ENCODE measurements at places on chromosomes 16 and 17. TPM values are rescaled to one million over a fixed set of nuclear protein-coding genes. Genes with fewer than 3 reads are reported as not detected.
A peak's percentile ranks its signal among the peaks of the same experiment; 100 is the strongest.

The CCL8 gene
- polyA plus RNA-seq: not detected

DNA sequence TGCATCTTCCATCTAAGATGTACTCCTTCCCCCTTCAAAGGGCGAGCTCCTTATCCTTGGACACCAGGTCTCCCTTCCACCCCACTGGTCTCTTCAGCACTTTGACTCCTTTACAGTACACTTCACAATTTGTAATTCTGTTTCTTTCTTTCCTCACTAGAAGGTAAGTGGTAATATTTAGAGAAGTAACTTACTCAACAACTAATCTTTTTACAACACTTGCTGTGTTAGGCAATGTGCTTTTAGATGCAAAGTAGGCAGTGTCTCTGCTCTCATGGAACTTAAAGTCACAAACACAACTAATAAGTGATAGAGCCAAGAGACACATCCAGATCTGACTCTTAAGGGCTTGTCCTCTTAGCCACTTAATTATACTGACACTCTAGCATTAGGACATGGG, 6.4 kb downstream of the SIAH1 start:
- no peak for DNase-seq

The KRTAP9-4 gene
- not detected for polyA plus RNA-seq

GRCh38 chr17:77006971-77007649, 133.7 kb upstream of the SEC14L1 start:
- no peak for DNase-seq

DNA sequence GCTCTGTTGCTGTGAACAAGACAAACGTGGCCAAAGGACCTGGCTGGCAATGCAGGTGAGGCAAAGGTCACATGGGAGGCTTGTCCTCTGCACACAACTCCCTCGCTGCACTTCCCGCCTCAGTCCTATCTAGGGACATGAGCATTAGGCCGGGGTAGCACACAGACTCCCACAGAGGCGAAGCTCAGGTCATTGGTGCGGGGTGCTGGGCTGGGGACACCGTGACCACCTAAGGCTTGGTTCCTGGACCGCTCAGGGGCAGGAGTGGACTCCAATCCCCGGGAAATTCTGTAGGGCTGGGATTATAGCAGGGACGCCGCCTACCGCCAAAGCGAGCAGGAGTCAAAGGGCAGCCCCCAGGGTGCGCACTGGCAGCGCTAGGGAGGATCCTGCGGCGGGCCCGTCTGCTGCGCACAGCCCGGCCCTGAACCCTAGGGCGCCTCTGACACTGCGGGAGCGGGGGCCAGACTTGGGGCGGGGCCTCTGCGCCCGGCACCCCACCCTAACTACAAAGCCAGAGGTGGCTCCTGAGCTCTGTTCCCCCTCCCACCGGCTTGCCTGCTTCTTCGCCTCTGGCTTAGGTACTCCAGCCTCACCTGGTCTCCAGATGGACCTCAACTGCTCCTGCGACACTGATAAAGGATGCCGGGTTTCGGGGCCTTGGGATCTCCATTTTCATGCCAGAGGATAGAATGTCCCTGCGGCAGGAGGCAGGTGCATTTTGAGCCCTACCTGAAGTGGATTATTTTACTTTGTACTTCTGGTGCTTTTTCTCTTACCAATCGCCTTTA, 3.9 kb upstream of the MT1B start:
- DNase-seq: peak; percentile 28

The SSTR5 gene
- polyA plus RNA-seq: not detected

The RAI1 gene
- polyA plus RNA-seq: 18.7 TPM

DNA sequence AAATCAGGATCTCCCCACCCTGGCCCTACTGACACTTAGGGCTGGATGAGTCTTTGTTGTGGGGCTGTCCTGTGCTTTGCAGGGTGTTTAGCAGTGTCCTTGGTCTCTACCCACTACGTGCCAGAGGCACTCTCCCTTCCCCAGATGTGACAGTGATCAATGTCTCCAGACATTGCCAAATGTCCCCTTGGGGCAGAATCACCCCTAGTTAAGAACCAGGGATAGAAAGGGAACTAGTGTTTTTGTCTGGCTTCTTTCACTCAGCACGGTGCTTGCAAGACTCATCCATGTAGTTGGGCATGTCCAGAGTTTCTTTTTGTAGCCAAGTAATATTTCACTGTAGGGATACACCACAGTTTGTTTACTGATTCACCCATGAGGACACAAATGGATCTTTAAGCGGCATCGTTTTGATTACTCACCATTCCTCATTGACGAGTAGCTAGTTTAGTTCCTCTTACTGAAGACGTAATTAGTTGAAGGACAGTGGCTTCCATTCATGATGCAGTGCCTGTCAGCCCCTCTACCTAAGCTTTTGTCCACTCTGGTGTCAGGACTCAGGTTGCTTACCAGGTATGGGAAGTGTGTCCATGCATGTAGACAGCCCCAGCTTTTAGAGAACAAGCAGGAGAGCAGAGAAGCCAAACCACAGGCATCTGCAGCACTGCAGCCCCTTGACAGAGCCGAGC, 26.0 kb upstream of the ITGB4 start:
- no peak for DNase-seq

DNA sequence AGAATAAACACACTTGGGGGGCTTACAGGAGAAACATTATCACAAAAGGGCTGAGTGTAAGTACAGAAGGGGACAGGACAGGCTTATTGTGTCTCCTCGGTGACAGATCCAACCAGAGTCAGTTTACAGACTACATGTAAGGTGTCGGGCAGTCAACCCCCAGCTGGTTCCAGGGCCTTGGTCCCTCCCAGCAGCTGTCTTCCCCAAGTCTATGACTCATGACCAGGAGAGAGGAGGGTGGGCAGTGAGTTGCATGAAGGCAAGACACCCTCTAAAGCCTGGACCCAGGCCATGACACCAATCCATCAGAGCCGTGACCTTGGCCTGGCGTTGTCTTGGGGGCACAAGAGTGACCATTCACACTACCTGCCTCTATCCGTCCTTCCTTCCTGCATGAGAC, 276.2 kb upstream of the CCL2 start:
- DNase-seq: no peak

DNA sequence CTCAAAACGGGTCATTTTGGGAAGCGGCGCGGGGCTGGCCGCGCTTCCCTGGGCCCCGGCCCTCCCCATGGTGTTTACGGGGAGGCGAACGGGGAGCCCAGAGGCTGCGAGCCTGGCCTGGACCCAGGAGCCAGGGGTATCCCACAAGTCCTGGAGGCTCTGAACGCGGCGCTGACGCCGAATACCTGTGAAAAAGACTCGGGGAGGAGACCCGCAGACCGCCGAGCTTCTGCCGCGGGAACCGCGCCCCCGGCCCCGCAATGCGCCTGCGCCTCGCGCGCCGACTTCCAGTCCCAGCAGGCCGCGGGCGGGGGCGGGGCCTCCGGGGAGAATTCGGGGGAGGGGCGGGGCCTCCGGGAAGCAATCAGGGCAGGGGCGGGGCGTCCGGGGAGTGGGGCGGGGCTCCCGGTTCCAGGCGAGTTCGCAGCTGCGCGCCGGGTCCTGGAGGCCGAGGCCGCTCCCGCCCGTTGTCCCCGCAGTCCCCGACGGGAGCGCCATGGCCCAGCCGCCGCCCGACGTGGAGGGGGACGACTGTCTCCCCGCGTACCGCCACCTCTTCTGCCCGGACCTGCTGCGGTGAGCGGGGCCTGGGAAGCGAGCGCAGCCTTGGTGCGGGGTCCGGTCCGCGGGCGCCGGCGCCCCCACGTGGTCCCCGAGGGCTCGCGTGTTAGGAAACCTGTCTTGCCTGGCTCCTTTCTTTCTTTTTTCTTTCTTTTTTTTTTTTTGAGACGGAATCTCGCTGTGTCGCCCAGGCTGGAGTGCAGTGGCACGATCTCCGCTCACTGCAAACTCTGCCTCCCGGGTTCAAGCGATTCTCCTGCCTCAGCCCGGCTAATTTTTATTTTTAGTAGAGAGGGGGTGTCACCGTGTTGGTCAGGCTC, at the start of gene DECR2:
Gene DECR2, plus strand, starts transcription at position 418 of the 881 bp plus-strand sequence. Its CDS starts 79 bp downstream, at position 497.
- peak; percentile 98 for DNase-seq

The KRT39 gene
- polyA plus RNA-seq: not detected

The NHLRC4 gene
- 1.7 TPM for polyA plus RNA-seq

DNA sequence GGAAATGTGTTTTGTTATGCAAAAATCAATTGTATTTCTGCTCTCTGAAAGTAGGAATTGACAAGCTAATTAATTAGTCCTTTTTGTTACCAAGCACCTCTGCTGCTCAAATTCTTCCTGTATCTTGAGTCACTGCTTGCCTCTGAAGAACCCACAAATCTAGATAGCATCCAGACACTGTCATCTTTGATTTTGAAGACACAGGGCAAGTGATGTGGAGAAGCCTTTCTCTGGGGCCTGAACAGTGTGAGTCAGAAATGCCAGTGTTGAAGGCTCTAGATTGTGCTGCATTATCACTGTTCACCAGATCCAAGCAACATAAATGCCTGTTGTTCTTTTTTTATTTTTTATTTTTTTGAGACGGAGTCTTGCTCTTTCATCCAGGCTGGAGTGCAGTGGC, 10.9 kb upstream of the ST6GALNAC1 start:
- no peak for DNase-seq

DNA sequence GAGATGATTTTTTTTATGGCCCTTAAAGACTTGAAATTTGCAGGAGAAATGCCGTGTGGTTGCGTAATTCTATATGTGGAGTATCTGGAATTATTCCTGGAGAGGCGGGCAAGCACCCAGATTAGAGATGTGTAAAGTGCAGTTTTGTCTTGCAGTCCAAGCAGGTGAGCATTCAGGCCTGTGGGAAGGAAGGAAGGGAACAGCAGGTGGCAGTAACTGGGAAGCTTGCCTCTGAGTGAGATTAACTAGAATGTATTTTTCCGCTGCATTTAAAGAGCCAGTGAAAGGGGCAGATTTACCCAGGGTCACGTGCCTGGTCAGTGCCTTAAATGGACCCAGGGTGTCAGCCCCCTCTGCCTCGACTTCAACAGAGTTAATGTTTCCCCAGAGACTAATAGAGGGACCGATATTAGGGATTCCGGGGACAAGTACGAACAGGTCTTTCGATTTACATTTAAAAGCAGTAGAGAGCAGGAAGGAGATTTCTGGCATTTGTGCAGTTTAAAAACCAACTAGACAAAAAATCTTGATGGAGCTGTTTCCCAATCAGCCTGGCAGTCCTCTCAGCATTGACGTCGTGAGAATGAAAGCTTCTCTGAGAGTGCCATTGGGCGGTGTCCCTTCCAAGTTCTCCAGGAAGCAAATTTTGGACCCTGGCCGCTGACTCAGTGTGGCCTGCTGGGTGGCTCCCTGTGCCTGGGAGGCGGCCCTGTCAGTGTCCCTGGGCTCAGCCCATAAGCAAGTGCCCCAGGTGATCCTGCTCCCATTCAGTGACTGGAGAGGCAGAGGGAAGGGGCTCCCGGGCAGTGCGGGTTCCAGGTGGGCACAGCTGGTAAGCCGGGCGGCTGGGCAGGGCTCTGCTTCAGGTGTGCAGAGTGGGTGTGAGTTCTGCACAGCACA, 38.2 kb downstream of the KSR1 start:
- DNase-seq: peak; percentile 87

The TNP2 gene
- not detected for polyA plus RNA-seq

- peak; percentile 75 for DNase-seq
Measured at GRCh38 chr17:8994319-8994718, 27.0 kb upstream of the NTN1 start.

The TBC1D3E gene
- polyA plus RNA-seq: not detected

DNA sequence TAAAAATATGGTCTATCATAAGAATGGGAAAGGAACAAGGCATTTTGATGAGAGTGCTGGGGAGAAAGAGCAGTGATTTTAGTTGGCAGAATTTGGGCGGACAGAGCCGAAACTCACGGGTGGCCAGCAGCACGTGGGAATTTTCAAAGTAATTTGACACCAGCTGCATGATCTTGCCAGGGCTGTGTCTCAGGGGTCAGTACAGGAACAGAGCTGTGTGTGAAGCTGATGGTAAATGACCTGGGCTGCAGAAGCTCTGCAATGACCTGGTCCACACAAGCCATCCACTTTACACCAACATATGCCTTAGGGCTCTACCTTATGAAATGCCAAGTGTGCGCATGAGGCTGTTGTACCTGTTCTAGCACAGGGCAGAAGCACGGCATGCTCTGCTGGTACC, 112.0 kb downstream of the ZFHX3 start:
- no peak for DNase-seq

DNA sequence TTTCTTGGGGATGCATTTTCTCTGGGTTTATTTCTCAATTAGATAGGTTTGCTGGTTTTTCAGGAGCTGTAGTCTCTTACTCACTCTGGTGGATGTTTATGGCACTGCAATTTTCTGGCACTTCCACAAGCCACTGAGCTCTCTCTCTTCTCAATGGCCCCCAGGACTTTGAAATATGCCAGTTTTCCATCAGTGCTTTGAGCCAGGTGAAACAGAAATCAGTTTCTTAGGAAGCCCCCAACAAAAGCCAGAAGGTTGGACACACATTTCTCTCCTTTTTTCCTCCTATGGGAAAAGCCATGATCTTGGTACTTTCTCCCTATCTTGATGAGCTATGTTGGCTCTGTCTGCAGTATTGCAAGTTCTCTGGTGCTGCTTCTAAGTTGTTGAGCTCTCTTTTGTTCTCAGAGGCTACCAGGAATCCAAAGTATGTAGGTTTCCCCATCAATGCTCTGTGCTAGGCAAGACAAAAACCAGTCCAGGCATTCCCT, 90.7 kb upstream of the SMIM36 start:
- DNase-seq: peak; percentile 51

DNA sequence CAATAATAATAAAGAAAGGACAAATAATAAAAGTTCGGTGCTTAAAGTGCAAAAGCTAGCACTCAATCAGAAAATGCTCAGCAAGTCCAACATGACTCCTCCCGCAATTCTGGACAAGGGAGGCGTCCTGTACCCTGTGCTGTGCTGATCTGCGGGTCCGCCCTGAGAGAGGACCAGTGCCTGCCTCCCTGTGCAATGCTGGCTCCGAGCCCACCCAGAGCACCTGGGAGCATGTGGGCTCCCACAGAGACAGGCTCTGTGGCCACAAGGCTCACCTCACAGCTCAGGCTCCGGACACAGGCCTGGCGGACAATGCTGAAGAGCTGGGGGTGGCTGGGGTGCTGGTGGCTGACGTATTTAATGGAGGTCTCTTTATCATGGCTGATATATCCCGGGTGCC, 11.1 kb downstream of the FLCN start:
- no peak for DNase-seq
